Activated CD4-positive, alpha-beta T cell treated with anti-CD3 and anti-CD28 coated beads, Interleukin-2, Interleukin-4, amounts not matched to agents 100 ng/mL and 50 ng/mL, durations not matched to agents 16 hours and 8 hours (primary cell): ENCODE measurements at places on chromosomes 16 and 17.

GRCh38 chr17:64596439-64596838 is 65.7 kb downstream of the SMURF2 start:
- no peak for DNase-seq

DNA sequence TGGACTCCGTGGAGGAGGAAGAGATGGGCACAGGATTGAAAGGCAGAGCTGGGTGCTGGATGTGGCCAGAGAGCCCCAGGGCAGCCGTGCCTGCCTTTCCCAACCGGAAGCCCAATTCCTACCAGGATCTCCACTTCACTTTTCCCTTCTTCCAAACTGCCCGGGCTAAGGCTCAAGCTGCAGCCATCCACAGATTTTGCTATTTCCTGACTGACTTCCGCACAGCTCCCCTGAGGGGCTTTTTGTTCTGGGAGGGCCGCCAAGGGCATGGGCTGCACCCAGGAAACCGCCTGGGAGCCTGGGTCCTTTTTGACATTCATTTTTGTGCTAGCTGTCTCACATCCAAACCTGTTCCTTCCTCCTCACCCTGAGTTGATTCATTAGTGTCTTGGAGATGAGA is 4.2 kb downstream of the SHISA6 start:
- DNase-seq, result no peak

DNA sequence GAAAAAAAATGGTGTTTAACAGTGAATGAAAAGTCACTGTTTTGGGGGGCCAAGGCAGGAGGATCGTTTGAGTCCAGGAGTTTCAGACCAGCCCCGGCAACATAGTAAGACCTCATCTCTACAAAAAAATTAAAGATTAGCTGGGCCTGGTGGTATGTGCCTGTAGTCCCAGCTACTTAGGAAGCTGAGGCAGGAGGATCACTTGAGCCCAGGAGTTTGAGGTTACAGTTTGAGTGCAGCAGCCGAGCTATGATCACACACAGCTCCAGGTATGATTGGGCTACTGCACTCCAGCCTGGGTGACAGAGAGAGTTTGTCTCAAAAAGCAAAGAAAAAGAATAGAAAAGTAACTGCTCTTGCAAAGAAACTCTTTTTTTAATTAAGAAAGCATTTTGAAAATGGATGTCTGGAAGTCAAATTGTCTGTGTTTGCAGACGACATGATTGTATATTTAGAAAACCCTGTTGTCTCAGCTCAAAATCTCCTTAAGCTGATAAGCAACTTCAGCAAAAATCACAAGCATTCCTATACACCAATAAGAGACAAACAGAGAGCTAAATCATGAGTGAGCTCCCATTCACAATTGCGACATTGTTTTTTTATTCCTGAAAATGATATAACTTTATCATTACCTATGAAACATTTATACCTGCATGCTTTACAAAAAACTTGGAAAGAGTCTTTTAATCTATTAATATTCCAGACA is 20.5 kb upstream of the CPD start:
- no peak for DNase-seq

- no peak for DNase-seq
These were observed 115.6 kb downstream of the MAP2K4 start for GRCh38 chr17:12136243-12136642.

- DNase-seq, result no peak
These were observed 87.9 kb downstream of the AIPL1 start for GRCh38 chr17:6346986-6347385.

DNA sequence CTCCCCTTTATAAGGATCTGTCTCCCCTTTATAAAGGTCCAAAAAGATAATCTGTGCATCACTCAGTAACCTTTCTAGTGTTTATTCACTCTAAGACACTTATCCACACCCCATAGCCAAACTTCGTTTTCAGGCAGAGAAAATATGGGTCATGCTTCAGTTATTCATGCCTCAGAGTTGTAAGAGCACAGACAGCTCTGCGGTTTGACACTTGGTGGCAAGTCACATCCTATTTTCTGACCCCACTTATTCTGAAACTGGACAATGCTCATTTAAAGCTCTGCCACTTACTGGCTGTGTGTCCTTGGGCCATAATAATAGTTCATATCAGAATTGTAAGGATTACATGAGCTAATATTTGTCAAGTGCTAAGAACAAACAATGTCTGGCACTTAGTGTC is 2.0 kb upstream of the KRTAP2-1 start:
- DNase-seq, result no peak

DNA sequence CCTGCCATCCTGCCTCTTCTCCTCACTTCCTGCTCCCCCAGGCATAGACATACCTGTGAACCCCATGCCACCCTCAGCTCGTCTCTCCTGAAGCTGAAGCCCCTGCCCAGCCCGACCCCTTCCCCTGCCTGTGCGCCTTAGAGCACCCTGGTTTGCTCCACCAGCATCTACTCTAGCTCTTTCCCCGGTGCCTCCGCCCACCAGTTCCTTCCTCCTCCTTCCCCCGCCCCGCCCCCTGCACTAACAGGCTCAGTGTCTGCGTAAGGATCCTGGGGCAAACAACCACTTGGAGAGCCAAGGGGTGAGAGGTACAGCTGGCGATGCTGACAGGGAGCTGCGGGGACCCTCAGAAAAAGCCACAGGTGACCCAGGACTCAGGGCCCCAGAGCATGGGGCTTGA is 1.9 kb downstream of the GPR142 start:
- DNase-seq, result peak; percentile 41

DNA sequence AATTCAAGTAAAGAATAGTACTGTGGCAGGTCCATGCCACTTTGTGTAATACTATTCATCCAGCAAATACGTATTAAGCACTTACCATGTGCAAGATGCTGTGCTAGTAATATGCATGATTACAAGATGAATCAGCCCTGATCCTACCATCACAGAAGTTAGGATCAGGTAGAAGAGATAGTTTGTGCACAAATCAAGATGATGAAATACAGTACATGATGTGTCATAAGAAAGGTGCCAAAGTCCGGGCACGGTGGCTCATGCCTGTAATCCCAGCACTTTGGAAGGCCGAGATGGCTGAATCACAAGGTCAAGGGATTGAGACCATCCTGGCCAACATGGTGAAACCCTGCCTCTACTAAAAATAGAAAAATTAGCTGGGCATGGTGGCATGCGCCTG is 10.9 kb downstream of the COG4 start:
- no peak for DNase-seq

DNA sequence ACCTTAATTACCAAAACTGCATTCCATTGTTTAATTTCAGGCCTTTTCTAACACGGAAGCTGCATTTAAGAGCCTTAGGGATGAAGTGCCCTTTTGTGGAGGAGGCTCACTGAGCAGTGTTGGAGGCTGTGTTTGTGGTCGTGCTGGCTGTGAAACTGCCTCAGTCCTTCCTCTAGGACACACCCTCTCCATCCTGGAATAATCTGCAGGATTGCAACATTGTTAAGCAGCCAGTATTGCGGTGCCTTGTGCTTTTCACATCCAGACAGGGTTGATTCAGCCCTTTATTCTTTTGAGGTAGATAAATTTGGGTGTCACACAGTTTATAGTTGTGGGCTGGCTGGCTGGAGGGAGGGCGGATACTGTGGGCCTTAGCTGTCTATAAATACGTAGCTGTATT is 141.6 kb downstream of the CDRT15L2 start:
- no peak for DNase-seq

- DNase-seq, result peak; percentile 88
These were observed 13.7 kb upstream of the CNGB1 start for GRCh38 chr16:57984443-57985203.

DNA sequence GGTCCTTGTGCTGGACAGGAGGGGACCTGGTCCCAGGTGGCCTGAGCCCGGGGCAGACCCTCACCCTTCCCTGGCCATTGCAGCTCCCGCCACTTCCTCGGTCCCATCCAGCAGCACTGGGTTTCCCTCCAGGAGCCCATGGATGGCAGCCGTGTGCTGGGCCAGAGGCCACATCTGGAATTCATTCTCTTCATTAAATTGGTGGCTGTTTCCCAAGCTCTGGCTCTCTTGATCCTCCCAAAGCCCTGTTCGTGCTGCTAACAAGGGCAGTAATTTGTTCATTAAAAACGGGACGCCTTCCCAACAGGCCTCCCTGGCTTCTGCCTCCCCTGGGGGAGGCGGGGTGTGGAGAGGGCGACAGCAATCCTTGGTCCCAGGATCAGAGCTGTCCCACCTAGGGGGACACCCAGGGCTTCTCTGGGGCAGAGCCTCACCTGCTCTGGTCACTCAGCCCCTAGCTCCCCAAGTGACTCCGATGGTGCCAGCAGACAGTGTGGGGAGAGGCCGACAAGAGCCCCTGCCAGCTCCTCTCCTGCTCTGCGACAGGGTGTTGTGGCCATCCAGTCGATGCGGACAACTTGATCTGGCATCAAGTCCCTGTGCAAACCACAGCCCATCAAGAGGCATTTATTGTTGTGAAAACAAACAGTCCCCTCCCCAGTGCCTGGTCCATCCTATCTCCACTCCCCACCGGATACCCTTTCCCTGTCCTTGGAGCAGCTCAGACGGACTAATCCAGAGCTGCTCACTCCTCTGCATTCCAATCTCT is 44.0 kb downstream of the SDK2 start:
- DNase-seq, result no peak

DNA sequence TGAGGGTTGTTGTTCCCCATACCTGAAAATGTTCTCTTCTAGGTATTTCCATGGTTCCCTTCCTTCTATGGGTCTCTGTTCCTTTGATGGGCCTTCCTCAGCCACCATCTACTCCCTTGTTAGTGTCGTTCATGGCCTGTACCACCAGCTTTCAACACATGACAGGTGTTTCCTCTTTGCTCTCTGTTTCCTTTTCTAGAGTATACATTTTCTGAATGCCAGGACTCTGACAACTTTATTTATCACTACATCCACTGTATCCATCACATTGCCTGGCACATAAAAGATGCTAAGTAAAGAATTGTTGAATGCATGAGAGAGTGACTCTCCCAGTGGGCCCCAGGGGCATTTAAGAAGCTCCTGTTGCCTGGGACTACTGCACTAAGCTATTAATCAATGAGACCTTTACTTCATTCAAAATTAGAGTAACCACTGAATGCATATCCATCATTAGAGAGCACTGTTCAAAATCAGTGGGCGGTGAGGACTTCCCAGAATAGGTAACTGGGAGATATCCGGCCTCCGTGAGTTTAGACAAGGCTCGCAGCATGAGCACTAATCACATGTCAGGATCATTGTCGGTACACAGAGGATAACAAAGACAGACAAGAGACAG is 255.0 kb downstream of the CBLN1 start:
- DNase-seq, result no peak

- DNase-seq, result no peak
These were observed 80.6 kb downstream of the IRF8 start for GRCh38 chr16:85979605-85980004.

GRCh38 chr16:47323241-47323640 is 137.6 kb downstream of the ITFG1 start:
- no peak for DNase-seq

GRCh38 chr16:4698321-4699045 is 5.1 kb downstream of the NUDT16L1 start:
- no peak for DNase-seq

- no peak for DNase-seq
These were observed 38.5 kb upstream of the CNEP1R1 start for GRCh38 chr16:49986351-49987124.

- DNase-seq, result no peak
These were observed 58.5 kb downstream of the ATP2C2 start for GRCh38 chr16:84426804-84427203.

- no peak for DNase-seq
These were observed 29.7 kb downstream of the POLR3E start for GRCh38 chr16:22326771-22327445.

- DNase-seq, result no peak
These were observed 975 bp downstream of the SNX29 start for GRCh38 chr16:11977376-11978041.

DNA sequence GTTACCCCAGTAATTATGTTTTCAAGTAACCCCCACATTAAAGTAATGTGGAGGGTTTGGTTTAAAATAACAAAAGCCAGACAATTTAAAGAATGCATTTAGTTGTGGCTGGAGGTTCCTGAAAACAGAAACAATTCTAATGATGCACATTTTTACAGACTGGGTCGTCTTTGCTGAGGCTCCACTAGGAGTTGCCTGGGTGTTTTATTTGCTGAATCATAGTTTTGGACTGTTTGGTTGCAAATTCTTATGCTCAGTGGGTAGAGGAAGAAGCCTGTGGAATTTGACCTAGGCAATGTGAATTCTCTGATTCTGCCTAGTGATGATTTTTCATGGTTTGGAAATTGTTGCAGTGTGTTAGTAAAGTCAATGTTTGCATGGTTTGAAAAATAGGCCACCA is 16.3 kb downstream of the SHISA9 start:
- no peak for DNase-seq

DNA sequence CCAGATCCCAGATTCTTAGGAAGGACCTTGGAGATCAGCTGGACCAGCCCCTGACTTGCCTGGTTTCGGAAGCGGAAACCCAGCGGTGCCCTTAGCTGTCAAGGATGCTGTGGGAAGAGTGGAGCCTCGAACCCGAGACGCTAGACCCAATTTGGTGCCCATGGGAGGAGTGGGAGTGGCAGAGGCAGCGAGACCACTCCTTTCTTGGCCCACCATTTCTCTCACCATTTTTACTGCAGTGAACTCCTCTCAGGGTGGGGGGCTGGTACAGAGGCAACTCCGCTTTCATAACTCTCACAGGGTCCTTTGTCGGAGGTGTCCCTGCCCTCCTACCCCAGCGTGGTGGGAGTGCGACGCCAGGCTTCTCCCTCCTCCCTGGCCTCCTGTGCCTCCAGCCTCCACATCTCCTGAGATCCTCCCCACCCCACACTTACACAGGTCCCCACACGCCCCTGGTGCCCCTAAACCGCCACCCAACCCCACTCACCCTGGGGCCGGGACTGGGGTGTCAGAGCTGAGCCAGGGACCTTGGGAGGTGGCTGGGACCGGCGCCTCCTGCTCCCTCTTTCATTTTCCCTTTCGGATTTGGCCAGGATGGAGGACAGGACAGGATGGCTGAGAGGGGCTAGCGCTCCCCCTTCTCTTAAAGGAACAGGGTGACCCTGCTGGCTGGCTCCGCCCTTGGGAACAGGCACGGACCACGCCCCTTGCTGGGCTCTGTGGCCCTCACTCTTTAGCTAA is at the start of gene GJD3:
Gene GJD3, minus strand, starts transcription at position 617 of the 741 bp plus-strand sequence. CDS start 922 bp downstream, outside the sequence.
- no peak for DNase-seq

DNA sequence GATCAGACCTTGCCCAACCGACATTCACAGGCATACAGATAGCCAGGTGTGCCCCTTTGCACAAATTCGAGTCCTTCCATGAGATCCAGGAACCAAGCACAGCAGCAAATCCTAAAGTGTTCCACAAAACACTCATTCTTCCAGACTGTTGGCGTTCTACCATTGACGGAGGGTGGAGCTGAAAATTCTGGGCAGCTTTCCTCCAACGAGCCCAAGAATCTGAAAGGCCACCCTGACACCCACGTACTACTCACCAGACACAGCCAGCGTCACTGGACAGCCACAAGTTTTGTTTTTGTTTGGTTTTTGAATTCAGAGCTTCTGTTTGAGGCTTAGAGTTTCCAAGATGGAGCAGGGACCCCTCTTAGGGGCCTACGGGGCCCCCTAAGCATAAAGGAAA is 83.8 kb downstream of the PMP22 start:
- DNase-seq, result no peak

- no peak for DNase-seq
These were observed 339.2 kb upstream of the PMFBP1 start for GRCh38 chr16:72511171-72511570.

DNA sequence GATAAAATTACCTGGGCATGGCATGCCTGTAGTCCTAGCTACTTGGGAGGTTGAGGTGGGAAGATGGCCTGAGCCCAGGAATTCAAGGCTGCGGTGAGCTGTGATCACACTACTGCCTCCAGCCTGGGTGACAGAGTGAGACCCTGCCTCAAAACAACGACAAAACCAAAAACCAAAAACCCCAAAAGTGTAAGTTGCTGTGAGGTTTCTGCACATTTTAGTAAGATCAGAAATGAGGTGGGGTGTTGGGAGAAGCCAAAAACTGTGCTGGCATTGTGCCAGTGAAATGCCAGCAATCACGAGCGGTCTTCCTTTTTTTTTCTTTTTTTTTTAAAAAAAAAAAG is 114.6 kb downstream of the PITPNC1 start:
- DNase-seq, result no peak
